ENCODE measurements at places on chromosomes 11 and 22. TPM values are rescaled to one million over a fixed set of nuclear protein-coding genes. Genes with fewer than 3 reads are reported as not detected.

Gene CYP2D6
- 2.0 TPM for total RNA-seq

Gene SLC25A45
- total RNA-seq = 0.41 TPM

Gene NFRKB
- 17.5 TPM for total RNA-seq

Gene OR51Q1
- not detected for total RNA-seq

Gene OR52I2
- not detected for total RNA-seq

Gene HMOX1
- total RNA-seq = 2.9 TPM

Gene TEX54
- not detected for total RNA-seq

Gene FEN1
- total RNA-seq = 15.9 TPM
